ENCODE measurements at places on chromosomes 4 and X. TPM values are rescaled to one million over a fixed set of nuclear protein-coding genes. Genes with fewer than 3 reads are reported as not detected.

GRCh38 chrX:39760930-39761329, 336.8 kb downstream of the BCOR start:
- no peak for DNase-seq

DNA sequence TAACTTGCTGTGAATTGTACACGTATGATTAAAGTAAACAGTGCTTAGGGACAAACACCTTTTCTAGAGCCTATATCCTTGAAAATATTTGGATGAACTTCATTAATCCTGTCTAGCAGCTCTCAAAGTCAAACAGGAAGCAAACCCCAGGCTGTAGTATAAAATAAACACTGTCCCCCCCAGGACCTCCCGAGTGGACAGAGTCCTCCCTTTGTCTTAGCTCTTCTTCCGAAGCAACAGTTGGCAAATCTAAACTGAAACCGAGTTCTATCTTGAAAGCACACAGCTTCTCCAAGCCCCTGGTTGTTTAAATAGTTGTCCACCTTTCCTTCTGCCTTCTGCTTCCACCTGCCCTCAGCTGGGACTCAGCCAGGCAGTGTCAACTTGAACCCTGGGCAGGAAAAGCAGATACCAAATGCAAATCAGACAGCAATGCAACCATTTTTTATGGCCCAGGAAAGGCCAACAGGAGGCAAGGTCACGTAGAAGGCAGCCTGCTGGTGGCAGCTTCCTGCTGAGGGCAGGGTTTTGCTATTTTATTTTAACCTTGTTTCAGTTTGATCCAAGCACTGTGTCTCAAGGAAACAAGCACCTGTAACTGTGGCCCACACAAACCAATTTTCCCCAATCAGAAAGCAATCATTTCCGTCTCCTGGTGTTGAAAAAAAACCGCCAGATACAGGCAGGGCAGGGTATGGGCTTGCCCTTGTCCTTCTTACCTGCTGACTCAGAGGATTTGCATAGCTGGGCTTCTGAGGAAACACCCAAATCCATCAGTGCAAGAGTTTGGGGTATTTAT, 110.3 kb upstream of the KIT start:
- no peak for DNase-seq

HPSE gene
- 21.7 TPM for total RNA-seq

DNA sequence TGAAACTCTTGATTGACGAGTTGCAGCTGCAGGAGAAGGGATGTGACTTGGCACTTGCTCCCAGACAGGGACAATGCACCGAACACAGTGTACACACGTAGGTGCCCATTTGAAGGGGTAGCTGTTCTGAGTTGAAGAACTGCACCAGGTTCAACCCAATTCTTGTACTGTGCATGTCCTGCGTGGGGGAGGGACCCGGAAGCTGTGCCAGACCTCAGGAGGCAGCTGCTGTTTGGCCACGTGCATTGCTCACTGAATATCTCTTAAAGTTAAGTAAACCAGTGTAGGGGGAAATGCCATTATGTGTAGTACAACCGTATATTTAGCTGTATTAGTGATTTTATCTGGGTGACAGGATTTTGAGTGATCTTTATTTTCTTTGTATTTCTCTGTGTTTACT, 12.0 kb upstream of the RBBP7 start:
- no peak for DNase-seq

PDCL2 gene
- total RNA-seq: not detected

DNA sequence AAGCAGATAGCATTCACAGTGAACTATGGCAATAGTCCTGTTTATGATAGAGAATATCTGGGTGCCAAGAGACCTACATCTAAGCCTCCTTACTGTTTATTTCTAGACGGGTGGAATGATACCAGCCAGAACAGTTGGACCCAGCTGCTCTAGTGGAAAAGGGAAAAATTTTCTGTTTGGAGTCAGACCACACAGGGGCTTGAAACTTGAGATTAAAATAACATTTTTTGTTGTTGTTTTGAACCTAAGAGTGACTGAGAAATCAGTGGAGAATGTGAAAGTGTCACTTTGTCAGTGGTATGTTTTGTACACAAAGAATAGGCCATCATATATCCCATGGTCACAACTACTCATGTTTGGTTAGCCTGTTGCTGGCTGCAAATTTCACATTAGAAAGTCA, 105.7 kb downstream of the AGTR2 start:
- DNase-seq: no peak

DNA sequence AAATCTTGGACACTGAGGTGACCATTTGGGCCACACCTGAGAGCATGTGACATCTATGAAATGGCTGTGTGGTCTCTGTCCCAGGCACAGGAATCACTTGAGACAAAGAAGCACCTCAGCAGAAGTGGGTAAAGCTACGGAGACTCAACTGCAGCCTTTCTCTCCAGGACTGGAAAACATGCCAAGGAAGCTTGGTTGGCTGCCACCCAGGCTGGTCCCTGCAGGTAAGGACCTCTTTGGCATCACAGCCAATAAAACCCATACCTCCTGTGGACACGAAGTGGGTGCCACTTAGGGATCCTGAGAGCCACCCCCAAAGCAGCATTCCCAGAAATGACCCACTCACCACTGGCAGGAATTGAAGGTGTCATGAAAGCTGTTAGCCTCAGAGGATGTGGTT, 74.6 kb downstream of the LEF1 start:
- no peak for DNase-seq

DNA sequence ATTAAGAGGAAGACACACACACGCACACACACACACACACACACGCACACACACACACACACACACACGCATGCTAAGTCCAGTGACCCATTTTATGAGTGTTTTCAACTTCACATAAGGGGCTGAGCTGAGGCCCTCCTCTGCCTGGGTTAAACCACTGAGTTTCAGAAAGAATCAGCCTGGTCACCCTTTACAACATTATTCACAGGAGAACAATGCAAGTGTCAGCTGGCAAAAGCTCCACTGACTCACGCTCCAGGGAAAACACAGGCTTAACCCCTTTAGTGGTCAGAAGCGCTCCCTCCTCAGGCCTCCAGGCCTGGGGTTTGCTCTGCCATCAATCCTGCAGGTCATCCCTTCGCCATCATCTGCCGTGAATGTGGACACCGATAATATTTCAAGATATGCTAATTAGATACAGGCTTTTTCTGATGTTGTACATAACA, 46.9 kb downstream of the ACOX3 start:
- no peak for DNase-seq

- DNase-seq: no peak
These were observed 1210.6 kb downstream of the C4orf33 start for GRCh38 chr4:130306566-130306965.

WDR19 gene
- total RNA-seq: 45.1 TPM

- DNase-seq: no peak
These were observed 69.0 kb downstream of the KLHL13 start for GRCh38 chrX:118047446-118048186.

GRCh38 chrX:25007059-25008053, 8.4 kb downstream of the ARX start:
- DNase-seq: no peak

DNA sequence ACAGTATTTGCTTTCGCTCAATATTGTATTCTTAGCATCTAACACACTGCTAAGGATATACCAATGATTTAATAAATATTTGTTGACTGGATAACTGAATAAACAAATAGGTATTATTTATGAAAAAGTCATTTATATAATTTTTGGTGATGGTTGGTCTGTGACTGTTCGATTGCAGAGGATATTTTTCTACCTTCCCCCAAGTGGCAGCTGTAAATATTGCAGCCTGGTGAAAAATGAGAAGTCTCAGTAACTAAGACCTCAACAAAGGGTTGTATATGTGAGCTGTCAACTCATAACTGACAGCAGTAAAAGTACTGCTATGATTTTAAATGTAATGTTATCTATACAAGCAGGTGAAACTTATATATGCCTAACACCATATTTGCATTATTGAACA, 36.0 kb downstream of the HTR2C start:
- DNase-seq: no peak

MAGEB2 gene
- total RNA-seq: not detected

- DNase-seq: no peak
These were observed 164.8 kb upstream of the SPANXN4 start for GRCh38 chrX:142860944-142861343.

DNA sequence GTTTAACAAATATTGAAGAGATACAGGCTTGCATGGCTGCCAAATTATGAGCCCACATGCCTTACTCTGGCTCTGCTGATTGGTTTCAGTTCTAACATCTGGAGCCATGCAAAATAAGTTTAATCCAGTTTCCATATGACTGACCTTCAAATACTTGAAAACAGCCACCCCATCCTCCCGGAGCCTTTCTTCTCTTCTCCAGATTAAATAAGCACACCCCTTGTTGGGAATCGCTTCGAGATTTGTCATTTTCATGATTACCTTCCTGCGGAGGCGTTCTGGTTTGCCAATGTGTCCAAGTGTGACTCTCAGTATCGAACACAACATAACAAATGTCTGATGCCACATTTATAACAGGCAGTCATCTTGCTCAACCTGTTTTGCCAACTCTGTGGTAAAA, 101.6 kb upstream of the JADE1 start:
- DNase-seq: no peak

- DNase-seq: no peak
These were observed 38.6 kb downstream of the UNC5C start for GRCh38 chr4:95510145-95510544.

FGB gene
- not detected for total RNA-seq

- DNase-seq: no peak
These were observed 136.5 kb downstream of the PJA1 start for GRCh38 chrX:69028761-69029120.

DNA sequence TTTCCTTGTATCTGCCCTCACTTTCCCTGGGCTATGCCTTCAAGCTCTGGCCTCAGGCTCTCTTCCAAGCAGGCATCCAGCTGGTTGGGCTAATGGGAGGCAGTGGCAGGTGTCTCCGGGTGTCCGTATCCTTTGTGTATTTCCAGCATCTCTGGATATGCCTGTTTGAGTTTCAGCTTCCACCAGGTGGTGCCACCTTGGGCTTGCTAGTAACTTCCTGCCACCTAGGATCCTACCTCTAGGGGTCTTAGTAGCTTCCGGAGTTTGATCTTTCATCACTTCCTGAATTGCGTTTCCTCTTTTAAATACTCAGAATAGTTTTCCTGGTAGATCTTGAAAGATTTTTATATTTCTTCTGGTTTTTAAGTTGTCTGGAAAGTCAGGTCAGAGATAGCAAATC, 23.2 kb upstream of the ANOS1 start:
- DNase-seq: no peak

DNA sequence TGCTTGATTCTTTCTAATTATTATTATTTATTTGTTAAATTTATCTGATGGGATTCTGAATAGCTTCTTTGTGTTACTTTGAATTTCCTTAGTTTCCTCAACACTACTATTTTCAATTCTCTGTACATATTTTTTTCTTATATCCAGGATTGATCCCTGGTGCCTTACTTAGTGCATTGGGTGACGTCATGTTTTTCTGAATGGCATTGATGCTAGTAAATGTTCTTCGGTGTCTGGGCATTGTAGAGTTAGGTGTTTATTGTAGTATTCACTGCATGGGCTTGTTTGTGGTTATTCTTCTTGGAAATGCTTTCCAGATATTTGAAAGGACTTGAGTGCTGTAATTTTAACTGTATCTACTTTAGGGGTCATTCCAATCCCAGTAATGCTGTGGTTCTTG, 938.1 kb downstream of the FAM133A start:
- DNase-seq: no peak

All from omental fat pad (tissue), 4 donors.